ENCODE measurements at places on chromosomes 7 and 10.

GRCh38 chr10:112517451-112517862 is 70.4 kb downstream of the VTI1A start:
- no peak for DNase-seq

DNA sequence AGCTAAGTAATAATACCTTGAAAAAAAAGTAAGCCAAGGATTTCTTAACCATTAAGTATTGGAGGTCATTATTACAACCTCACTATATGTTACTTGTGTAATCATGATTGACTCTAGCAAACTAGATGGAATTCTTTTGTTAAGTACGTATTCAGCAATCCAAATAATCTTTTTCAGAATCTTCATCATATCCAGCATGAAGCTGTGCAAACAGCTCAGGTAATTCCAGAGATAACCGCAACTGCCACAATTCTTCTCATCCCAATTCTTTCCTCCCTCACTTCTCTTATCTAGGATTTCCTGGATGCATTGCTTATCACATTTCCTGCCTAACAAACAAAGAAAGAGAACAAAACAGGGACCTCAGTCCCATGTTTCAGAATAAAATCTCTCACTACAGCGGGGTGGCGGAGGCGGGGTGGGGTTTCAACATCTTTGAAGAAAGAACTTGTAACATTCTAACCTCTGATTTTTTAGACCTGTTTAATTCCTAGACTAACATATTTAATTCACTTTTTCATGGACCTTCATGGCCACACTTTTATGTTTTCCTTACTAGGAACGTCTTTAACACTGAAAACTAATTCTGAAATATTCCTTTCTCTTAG is 156.5 kb downstream of the POM121L12 start:
- no peak for DNase-seq

- peak; percentile 62 for DNase-seq
Measured at GRCh38 chr7:75711656-75712514, 26.9 kb downstream of the HIP1 start.

DNA sequence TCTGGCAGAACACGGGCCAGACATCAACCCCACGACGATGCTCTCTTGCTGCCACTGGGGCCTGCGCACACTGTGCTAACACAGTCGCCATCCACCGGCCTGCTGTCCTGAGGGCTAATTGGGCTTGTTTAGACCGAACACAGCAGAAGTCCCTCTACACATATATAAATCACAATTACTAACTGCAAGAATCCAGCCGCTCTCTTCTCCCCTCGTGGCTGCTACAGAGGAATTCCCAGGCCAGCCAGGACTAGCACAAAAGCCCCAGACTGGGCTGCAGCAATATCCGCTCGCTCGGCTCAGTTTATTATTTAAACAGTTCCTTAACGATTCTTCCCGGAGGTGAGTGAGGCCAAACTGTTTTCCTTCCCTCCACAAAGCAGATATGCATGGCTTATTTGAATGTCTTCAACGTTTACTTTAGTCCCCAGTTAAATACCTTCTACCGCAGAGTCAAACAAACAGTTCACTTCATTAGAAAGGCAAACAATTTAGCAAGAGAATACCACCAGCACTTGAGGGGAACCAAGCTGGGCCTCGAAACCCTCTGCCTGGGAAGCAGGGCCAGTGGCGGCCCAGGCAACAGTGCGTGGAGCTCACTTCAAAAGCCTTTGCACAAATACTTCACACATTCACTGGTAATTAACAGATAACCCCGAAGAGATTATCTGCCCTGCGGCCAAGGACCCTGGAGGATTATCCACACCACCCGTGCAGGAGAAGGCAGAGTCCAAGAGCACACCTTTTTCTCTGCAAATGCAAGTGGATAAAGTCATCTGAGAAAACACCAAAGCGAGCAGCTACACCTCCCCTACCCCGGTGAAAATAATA is 145.3 kb downstream of the GLI3 start:
- no peak for DNase-seq

DNA sequence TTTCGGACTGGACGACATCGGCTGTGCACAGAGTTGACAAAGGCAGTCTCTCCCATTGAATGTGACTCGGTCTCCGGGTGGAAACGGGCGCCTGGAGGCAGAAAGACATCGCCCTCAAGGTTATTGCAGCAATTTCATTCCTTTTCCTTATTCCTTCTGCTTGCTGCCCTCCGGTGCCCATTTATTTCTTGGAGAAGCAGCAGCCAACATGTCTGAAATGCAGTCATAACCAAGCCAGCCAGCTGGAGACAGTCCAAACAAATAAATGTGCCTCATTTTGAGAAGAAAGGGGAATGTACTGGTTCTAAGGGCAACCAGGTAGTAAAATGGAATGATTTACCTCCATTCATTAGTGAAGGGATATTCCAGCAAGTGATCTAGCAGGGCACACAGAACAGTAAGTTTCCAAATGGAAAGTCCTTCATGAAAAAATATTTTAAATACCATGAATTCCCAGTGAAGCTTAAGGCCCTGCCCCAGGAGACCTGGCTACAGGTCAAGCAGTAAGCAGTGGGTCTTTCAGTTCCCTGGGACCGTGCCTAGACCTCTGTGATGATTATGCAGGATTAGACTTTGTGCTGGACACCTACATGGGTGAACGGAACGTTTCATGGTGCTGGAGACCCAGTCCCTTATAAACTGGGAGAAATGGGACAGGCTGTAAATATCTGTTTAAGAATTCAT is 86.6 kb downstream of the ABLIM1 start:
- no peak for DNase-seq

DNA sequence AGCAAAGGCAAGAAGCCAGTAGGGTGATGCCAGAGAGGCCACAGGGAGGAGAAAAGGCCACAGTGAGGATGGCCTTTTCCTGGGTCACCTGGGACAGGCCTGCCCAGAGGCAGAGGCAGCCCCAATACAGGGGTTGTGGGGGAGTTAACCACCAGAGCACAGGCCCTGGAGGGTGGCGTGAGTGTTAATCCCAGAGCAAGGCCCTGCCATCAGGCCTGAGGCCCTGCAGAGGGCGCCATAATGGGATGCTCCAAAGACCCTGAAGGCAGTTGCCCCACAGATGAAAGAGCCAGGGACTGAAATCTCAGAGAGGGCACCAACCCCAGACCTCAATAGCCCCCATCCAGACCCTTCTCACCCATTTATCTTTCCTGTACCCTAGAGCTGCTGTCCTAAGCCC is 23.9 kb downstream of the SLC13A4 start:
- DNase-seq = no peak

DNA sequence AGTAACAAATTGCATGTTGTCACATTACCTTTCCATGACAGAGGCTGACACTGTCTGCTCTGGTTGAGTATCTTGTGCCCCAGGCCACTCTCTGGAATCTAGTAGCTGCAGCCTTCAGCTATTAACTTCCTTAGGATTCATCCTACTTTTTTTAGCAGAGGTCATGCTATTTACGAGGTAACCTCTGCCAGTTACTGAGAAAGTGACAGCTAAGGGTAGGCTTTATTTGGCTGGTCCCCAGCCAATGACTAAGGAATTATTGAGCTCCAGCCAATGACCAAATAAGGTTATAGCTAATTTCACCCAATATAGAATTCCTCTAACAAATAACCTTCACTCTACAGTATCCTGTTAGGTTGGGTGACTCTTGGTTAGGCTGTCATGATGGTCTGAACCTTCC is 1361.7 kb downstream of the XPNPEP1 start:
- DNase-seq = peak; percentile 39

- peak; percentile 17 for DNase-seq
Measured at GRCh38 chr10:74799721-74800221, 26.6 kb upstream of the KAT6B start.

- no peak for DNase-seq
Measured at GRCh38 chr7:92266415-92267241, 20.9 kb downstream of the ANKIB1 start.

GRCh38 chr7:141515941-141516340 is 35.3 kb upstream of the AGK start:
- no peak for DNase-seq

GRCh38 chr7:50400114-50400513 is 50.0 kb downstream of the FIGNL1 start:
- DNase-seq = no peak

DNA sequence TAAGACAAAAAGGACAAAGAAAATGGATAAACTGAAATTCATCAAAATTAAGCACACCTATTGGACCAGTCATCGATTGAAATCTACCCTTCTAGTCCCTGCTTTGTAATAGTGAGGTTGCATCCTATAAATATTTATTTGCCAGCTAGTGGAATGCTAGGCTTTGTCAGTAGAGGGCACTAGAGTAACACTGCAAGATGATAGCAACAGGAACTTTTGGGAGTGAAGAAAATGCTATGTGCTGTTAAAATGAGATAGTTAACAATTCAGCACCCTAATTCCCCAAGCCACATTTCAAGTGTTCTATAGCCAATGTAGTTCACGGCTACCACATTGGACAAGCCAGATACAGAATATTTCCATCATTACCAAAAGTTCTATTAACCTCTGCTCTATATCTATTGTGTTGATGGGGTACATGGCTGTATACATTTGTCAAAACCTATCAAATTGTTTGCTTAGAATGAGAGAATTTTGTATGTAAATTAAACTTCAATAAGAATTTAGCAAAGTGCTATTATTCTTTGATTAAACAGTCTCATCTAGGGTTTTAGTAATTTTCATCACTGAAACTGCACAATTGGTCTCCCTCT is 69.8 kb downstream of the LSMEM1 start:
- peak; percentile 70 for DNase-seq

GRCh38 chr10:106826716-106827115 is 337.8 kb downstream of the SORCS1 start:
- no peak for DNase-seq

GRCh38 chr7:101418694-101419093 is 56.0 kb downstream of the COL26A1 start:
- no peak for DNase-seq

GRCh38 chr7:75985518-75986146 is 8.8 kb downstream of the TMEM120A start:
- DNase-seq = no peak

- no peak for DNase-seq
Measured at GRCh38 chr7:2660359-2661095, 27.5 kb upstream of the AMZ1 start.

- no peak for DNase-seq
Measured at GRCh38 chr7:48512892-48513291, 341.6 kb downstream of the ABCA13 start.

DNA sequence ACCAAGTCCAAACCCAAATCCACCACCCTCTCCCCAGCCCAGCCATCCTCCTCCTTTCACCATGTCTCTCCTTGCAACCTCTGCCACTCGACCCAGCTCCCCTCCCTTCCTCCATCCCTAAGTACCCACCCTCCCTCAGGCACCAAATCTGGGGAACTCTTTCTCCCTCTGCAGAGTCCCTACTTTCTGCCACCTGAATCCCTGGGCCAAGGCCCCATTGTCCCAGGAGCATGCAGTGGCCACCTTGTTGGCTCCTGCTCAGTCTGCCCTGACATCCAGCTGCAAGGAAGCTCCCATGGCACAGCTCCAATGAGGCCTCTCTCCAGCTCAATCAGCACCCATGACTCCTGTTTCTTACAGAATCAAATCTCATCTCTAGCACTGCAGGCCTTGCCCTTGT is 5.5 kb upstream of the UNC5B start:
- no peak for DNase-seq

- DNase-seq = peak; percentile 29
Measured at GRCh38 chr10:23530079-23530478, 91.2 kb downstream of the OTUD1 start.

- no peak for DNase-seq
Measured at GRCh38 chr7:90759710-90760109, 163.6 kb downstream of the CDK14 start.

DNA sequence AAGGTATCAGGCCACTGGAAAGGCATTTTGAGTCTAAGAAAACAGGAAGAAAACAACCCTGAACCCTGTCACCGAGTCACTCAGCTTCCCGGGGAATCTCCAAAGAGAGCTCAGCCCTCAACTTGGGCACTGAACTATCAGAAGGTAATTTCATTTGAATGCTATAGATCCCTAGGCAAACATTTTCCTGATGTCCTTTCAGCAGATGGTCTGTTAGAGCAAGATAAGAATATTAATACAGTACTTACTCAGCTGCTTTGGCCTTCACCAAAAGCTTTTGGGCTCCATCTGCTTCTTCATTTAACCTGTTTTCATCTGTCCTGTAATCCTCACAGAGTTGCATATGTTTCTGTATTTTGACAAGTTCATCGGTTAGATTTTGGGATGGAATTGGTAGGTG is 34.2 kb upstream of the LAMB1 start:
- DNase-seq = no peak

All from AG10803 (cell line).